Activated CD4-positive, alpha-beta T cell treated with anti-CD3 and anti-CD28 coated beads for 36 hours (primary cell): ENCODE measurements at places on chromosomes 16 and 17. TPM values are rescaled to one million over a fixed set of nuclear protein-coding genes. Genes with fewer than 3 reads are reported as not detected.

Gene CTRB2
- total RNA-seq = not detected

- H3K27ac ChIP-seq = peak overlapping the region; percentile 97
- H3K4me3 ChIP-seq = peak overlapping the region; percentile 79
- peaks cover 60% of the 10 kb centered on the region for H3K4me1 ChIP-seq
Measured at GRCh38 chr16:87390641-87391323, 1.4 kb upstream of the MAP1LC3B start.

GRCh38 chr17:329784-330420 lies 22.7 kb downstream of the RPH3AL start:
- no peaks in the 10 kb centered on the region for H3K27me3 ChIP-seq
- peaks cover 2% of the 10 kb centered on the region for H3K36me3 ChIP-seq
- no peaks in the 10 kb centered on the region for H3K4me1 ChIP-seq

DNA sequence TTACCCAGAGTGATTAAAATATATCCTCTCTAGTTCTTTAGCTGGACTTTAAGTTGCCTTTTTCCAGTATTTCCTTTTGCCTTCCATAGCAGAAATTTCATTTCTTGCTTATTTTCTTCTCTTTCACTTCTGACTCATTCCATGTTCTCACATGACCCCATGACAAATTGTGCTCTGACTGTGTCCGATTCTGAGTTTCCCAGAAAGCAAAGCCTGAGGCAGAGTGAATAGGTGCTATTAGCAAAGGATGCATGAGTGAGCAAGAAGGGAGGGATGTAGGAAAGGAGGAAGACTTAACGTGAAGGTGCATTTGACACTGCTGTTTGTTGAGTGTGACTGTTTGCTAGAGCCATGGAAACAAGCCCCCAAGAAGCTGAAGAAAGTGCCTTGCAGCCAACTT lies 82.6 kb upstream of the CNTNAP4 start:
- H3K27me3 ChIP-seq = no peaks in the 10 kb centered on the region
- H3K4me3 ChIP-seq = no peak overlapping the region
- no peaks in the 10 kb centered on the region for H3K4me1 ChIP-seq
- H3K36me3 ChIP-seq = no peaks in the 10 kb centered on the region
- H3K27ac ChIP-seq = no peak overlapping the region
